ENCODE measurements at places on chromosomes 2 and 18.

- no peak for DNase-seq
Measured at GRCh38 chr2:77147153-77147552, 375.0 kb downstream of the LRRTM4 start.

DNA sequence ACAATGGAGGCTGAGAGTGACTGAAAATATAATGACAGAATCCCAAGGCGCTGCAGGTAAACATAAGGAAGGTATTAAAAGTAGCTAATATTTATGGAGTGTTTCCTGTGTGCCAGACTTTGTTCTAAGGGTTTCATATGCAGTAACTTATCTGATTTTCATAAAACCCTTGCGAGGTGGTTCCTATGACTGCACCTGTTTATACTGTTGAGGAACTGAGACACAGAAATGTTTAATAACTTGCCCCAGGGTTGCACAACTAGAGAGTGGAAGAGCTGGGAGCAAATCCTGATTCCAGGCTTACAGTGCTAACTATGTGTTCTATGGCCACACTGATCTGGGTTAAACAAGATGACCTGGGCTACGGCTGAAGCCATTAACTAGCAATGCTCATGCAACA is 2.4 kb downstream of the SP110 start:
- no peak for DNase-seq

DNA sequence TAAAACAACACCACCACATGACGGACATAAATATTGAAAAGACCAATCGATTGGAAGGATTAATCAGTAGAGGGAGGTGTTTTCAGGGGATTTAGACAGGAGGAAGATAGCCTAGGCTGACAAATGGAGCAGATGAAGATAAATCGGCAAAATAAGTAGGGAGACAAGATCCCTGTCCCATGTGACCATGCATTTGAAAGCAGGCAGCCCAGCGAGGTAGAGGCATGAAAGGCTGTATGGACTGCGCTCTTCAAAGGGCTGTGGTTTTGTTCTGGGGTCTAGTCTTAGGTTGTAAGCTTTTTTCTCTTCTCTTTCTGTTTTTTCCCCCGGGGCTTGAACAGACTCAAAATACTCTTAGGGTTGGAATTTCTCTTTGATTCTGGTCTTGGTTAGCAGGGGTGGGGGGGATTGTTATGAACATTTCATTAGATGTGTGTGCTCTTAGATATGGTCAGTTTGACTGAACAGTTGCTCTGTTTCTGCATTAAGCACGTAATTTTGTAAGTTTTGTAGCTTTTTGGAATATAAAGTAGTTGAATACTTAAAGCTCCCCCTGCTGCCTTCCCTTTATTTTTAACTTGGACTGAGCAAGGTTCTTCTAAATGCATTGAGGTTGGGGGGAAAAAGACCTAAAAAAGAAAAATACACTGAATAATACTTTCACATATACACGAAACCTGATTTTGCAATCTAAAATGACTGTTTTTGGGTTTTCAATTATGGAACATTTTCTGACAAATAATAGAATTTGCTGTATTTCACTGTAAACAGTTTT is 32.2 kb downstream of the ZNF532 start:
- no peak for DNase-seq

GRCh38 chr2:221330436-221330835 is 241.7 kb downstream of the EPHA4 start:
- DNase-seq: no peak

DNA sequence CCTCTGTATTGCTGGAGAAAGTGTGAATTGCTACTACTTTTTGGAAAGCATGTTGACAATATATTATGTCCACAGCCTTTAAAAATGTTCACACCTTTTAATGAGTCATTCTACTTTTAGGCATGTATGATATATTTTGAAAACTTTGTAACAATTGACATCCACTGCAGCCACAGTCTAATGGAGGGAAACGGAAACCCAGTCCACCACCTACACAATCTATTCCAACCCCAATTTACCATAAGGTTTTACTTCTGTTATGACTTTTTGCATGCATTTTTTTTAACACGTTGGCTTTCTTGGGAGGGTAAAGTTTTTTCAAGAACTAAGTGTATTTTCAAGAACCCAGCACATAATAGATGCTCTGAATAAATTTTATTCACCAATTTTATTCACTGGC is 38.5 kb upstream of the ATP8B1 start:
- no peak for DNase-seq

- DNase-seq: no peak
Measured at GRCh38 chr2:134718817-134719814, at the start of gene TMEM163. TSS of gene TMEM163 (minus strand) at chr2:134719000.

DNA sequence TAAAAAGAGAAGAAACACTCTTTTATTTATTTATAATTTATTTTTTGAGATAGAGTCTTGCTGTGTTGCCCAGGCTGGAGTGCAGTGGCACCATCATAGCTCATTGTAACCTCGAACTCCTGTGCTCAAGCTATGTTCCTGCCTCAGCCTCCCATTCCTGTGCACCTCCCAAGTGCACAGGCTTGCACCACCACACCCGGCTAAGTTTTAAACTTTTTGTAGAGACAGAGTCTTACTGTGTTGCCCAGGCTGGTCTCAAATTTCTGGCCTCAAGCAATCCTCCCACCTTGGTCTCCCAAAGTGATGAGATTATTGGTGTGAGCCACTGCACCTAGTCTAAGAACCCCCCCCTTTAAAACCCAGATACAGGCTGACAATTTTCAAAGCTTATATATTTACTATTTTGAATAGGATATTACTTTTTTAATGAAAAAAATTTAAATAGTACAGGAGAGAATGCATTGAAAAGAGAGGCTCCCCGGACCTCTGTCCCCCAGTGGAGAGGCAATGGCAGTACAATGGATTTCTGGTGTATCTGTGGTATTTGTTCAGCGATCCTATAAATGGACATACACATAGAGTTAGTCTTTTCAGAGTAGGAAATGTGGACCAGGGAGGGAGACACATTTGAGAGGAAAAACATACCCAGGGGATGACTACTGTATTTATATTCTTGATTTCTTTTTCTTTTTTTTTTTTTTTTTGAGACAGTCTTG is 48.1 kb upstream of the CNOT11 start:
- DNase-seq: no peak

GRCh38 chr2:84970868-84971509 is at the start of gene KCMF1:
TSS of gene KCMF1 (plus strand) at chr2:84971161. CDS start at chr2:84971452, 291 bp downstream.
- DNase-seq: peak; percentile 12

- DNase-seq: no peak
Measured at GRCh38 chr18:64807560-64807959, 658.7 kb upstream of the LINC00305 start.

GRCh38 chr2:145344076-145344724 is 824.3 kb upstream of the ZEB2 start:
- no peak for DNase-seq

DNA sequence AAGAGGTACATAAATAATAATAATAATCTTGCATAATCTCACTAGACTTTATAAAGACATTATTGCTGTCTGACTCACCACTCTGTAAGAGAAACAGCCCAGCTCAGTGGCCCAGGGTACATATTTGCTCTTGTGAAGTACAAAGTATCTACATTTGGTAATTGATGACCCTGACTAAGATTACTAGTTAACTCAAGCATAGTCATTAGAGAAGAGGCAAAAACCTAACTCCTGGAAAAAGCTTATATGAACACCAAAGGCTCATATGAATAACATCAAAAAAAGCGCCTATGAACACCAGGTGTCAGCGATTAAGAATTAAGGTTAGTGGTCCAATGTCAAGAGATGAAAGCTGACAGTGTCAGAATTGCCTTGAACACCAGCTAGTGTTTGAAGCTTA is 38.4 kb downstream of the RAD51AP2 start:
- DNase-seq: no peak

DNA sequence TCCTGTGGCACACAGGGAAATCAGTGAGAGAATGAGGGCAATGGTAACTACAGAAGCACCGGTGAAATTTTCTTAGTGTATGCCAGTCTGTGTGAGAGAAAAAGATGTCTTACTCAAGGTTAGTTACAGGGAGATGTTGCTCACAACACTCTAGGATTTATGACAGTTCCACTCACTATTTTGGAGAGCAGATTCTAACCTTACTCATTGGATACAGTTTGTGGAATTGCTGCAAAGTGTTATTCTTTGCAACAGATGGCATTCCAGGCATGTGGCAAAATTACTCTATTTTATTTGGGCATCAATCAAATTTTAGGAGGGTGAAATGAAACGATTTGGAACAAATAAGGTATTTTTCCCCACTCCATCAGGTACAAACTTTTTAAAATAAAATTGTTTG is 449.1 kb downstream of the PIK3C3 start:
- no peak for DNase-seq

GRCh38 chr2:31889044-31889443 is 121.8 kb downstream of the MEMO1 start:
- DNase-seq: no peak

DNA sequence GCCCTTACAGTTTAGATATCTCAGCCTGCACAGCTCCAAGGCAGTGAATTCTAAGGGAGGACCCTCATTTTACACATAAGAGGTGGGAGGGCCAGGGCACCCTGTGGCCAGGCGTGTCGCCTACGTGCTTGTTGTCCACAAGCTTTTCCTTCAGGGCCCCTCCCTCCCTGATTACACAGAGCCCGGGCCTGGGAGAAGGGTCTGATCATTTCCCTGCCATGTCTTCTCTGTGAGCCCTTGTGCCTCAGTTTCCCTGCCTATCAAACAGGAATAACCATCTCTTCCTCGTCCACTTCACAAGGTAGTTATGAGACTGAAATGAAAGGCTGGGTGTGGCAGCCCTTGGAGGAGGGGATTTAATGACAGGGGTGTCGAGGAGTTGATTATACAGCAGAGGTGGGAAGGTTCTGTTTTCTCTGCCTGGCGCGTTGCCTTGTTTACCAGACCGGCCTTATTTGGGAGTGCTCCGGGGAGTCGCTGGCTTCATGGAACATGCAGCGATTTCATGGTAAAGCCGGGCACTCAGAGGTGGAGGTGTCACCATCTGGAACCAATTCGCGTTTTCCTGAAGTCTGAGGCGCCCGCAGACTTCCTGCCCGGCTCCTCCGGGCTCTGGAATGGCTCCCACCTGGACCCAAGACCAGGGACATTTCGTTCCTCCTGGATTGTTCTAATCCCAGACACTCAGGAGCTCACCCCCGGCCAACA is 208.9 kb downstream of the KLHL29 start:
- DNase-seq: no peak

- DNase-seq: no peak
Measured at GRCh38 chr2:151852260-151853069, 24.2 kb upstream of the ARL5A start.

- no peak for DNase-seq
Measured at GRCh38 chr2:106963156-106963555, 77.2 kb upstream of the ST6GAL2 start.

- DNase-seq: no peak
Measured at GRCh38 chr2:38192976-38193375, 117.0 kb upstream of the CYP1B1 start.

DNA sequence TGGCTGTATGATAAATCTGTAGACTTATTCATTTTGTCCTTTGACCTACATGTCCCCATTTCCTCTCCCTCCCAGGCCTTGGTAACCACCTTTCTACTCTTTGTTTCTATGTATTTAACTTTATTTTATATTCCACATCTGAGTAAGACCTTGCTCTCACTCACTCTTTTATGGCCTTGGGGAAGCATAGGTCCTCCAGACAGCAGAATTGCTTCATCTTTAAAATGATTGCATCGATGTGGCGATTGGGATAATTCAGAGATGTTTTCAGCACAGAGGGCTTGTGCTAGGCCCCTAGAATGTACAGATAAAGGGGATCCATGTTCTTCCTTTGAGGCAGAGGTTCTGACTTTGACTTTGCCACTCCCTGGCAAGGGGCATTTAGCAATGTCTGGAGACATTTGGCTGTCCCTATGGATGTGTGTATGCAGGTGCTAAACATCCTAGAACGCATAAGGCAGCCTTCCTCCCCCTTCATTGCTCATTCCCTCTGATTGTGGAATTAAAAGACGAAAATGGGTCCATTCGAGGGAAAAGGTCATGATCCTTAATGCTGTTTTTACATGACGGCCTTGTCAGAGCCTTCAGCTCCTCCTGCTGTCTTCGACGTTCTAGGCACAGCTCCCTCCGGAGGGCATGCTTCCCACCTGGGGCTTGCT is 1.2 kb upstream of the GPR39 start:
- no peak for DNase-seq

DNA sequence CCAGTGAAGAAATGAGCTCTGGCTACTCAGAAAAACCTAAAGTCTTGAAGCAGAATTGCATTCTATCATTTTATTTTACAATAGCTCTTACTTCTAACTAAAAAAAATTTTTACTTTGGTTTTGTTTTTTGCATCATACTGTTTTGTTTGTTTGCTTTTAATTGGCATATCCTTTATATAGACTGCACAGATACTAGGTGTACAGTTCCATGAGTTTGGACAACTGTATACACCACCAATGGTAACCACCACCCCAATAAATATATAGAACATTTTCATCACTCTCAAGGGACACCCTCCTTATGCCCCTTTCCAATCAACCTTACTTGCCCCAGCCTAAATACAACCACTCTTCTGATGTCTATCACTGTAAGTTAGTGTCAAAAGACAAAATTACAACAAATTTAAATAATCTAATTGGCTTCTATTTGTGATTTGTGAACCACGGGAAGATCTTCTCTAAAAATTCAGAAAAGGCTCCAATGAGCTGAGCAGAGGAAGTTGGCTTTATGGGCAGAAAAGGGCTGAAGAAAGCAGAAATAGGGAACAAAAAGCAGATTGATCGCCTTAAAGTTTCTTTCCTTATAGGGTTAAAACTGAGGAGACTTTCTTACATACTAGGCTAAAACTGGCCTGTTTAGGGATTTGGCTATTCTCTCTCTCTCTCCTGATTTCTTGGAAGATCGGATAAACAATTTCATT is 22.2 kb upstream of the SOS1 start:
- no peak for DNase-seq

DNA sequence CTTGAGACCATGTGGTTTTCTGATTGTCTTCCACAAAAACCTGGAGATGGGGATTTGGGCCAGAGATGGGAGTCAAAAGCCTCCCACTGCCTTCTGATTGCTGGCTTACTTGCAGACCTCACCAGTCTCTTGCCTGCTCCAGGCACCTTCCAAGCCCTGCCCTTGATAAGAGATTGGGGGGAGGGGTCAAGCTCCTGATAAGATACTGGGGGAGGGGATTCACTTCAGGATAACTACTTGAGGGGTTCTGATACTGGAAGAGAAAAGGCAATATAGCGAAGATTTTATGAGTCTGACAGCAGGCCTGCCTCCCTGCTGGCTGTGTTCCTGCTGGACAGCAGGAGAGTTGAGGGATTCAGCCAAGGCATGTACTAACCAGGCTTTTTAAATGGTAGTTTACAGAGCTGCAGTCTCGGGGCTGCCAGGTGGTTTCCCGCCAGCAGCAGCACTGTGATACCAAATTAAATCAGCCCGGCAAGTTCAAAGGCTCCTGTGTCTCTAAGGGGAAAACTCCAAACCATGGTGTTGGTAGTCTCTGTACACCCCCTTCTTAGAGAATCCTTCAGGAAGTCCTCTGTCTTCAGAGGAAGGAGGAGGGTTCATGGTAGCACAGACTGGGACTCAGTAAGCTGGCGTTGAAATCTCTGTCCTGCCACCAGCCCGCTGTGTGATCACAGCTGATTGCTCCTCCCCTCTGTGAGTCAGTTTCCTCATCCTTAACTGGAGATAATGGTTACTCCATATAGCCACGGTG is 58.3 kb downstream of the FBXO36 start:
- no peak for DNase-seq

GRCh38 chr2:180775711-180776110 is 204.7 kb upstream of the UBE2E3 start:
- no peak for DNase-seq

GRCh38 chr18:38250971-38251370 is 685.4 kb upstream of the CELF4 start:
- DNase-seq: no peak
